ENCODE measurements at places on chromosomes 7 and 10.
A peak's percentile ranks its signal among the peaks of the same experiment; 100 is the strongest.

DNA sequence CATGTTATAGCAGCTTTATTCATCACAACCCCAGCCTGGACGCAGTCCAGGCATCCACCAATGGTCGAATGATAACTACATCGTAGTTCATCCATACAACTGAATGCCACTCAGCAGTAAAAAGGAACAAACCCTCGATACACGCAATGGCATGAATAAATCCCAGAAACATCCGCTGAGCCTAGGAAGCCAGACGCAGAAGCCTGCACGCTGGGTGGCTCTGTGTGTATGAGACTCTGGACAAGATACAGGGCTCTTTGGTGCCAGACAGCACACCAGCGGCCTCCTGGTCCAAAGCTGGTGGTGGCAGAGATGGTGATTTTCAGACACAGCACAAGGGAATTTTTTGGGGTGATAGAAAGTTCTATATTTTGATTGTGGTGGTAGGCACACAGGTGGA is 10.0 kb upstream of the CRYGN start:
- DNase-seq, result no peak

DNA sequence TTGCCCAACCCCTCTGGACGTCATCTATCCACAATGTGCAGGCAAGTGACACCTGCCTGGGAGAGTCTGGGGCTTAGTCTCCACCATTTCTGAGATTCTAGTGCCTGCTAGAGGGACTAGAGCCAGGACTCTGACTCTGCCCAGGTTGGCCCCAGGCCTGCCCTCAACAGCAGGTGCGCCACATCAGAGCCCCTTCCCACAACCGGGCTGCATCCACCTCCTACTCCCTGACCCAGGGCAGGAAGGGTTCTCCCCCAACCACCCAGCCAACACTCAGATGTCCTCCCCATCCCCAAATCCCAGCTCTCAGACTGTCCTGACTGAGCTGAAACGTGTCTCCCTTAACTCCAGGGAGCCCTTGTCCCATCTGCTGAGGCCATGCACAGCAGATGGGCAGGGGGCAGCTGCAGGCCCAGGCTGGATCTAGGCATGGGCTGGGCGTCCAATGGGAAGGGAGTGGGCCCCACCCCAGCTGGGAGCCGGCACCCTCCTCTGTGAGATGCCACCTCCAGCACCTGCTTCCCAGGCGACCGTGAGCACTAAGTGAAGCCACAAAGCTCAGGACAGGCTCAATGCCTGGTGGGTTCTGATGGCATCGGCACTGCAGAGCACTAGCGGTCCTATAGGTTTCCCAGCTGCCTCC is 49.2 kb downstream of the RASGEF1A start:
- DNase-seq, result no peak

GRCh38 chr7:139702811-139703486 is 74.8 kb downstream of the HIPK2 start:
- DNase-seq, result no peak

DNA sequence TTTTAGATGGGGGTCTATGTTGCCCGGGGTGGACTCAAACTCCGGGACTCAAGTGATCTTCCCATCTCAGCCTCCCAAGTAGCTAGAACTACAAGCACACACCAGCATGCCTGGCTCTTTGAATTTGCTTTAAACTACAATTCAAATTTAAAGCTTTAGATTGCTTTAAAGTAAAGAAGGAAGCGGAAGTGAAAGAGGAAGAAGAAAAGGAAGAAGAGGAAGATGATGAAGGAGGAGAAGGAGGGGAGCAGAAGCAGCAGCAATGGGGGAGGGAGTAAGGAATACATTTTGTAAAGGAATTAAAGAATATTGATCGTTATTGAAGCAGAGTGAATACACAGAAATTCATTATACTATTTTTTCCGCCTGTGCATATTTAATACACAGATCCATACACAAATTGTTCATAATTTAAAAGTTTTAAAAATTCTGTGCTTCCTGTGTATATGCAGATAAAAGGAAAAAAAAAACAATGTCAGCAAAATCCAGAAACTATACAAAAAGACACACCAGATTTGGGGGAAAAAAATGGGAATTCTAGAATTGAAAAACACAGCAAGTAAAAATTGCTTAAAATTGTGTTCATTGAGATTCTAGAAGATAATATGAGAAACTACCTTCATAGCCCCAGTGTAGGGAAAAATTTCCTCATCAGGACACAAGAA is 60.8 kb upstream of the KCNMA1 start:
- no peak for DNase-seq

DNA sequence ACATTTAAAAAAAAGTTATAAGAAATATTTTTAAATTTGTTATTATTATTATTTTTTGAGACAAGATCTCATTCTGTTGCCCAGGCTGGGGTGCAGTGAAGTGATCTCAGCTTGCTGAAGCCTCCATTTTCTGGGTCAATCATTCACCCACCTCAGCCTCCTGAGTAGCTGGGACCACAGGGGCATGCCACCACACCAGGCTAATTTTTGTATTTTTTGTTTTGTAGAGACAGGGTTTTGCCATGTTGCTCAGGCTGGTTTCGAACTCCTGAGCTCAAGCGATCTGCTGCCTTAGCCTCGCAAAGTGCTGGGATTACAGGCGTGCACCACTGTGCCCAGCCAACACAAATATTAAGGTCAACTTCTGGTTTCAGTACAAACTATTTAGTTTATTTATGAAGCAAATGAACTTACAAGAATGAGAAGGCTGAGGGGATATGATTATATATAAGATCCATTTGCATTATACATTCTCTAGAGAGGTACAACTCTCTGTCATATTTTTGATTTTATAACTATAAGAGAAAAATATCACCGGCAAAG is 45.9 kb upstream of the FAM133B start:
- no peak for DNase-seq

DNA sequence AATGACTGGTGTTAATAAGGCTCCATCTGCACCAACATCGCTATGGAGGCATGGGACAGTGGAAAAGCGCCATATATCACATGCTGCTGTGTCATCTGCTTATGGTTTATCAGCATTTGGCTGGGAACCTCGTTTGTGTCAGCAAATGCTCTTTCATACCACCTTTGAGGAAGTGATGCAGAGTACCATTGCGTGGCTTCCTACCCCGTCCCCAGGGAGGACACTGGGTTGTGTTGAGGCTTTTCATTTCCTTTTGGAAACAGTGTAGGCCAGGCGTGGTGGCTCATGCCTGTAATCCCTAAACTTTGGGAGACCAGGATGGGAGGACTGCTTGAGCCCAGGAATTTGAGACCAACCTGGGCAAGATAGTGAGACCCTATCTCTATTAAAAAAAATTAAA is 6.8 kb downstream of the TACR2 start:
- DNase-seq, result peak; percentile 52

- no peak for DNase-seq
Observed at GRCh38 chr7:148332191-148333186, 258.1 kb upstream of the C7orf33 start.

GRCh38 chr10:35909121-35909720 is 267.1 kb upstream of the FZD8 start:
- DNase-seq, result no peak

GRCh38 chr10:78218798-78219490 is 185.3 kb downstream of the RPS24 start:
- no peak for DNase-seq

GRCh38 chr10:73522263-73522662 is 26.4 kb upstream of the PPP3CB start:
- no peak for DNase-seq

GRCh38 chr7:151080067-151080521 is 515 bp downstream of the FASTK start:
- DNase-seq, result no peak

DNA sequence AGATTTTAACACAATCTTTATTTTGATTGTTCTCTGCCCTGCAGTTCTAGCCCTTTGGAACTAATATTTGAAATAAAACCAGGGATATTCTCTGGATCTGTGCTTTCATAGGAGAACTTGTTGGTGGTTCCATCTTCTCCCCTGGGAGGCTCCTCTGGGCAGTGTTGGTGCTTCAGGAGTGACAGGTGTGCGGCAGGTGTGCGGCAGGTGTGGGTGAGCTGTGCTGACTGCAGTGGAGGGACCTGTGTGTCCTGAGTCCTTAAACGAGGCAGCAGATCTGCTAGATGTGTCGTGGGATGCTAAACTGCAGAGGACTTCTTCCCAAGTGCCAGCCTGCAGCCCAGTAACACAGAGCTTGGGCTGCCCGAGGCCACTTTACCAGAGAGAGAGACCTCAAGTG is 98.4 kb downstream of the LYZL1 start:
- DNase-seq, result no peak

DNA sequence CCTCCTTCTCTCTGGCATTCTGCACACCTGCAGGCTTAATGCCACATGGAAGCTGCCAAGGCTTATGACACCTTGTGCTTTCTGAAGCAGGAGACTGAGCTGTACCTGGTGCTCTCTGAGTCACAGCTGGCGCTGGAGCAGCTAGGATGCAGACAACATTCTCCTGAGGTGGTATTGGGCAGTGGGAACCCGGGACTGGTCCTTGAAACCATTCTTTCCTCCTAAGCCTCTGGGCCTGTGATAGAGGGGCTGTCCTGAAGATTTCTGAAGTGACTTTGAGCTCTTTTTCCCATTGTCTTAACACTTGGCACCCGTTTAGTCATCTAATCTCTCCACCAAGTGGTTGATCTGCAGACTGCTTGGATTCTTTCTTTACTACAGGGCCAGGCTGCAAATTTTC is 508.4 kb downstream of the TFEC start:
- no peak for DNase-seq

DNA sequence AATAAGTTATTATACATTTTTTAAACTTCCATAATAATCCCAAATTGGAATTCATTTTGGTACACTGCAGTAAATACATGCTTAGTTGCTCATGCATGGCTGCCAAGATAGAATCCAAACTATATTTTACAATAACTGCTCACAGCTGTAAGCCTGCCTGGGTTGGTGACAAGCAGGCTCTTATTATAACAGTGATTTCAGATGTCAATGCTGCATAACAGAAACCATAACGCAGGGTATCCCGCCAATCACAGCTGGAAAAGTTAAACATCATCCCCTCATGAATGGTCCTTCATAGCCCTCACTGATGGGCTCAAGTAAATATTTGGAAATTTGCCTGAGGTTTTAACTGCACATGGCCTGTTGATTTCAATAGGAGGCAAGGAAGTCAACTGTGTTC is 149.8 kb downstream of the AMPH start:
- no peak for DNase-seq

- DNase-seq, result no peak
Observed at GRCh38 chr10:76415554-76415953, 984.1 kb downstream of the LRMDA start.

DNA sequence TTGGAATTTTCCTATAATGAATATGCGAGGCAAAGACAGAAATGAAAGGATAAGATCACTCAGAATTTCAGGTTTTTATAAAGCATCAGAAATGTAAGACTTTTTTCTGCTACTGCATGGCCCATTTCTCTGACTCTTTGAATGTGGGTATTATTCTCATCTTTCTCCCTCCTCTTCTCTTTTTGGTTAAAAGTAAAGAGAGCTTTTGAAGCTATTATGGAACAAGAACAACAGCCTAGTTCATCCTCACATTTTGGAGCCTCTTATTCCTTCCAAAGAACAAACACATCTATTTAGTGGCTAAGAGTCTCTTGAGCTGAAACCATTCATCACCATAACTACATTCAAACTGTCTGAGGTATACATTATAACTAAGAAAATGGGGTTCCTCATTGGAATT is 19.4 kb upstream of the ATRNL1 start:
- no peak for DNase-seq

DNA sequence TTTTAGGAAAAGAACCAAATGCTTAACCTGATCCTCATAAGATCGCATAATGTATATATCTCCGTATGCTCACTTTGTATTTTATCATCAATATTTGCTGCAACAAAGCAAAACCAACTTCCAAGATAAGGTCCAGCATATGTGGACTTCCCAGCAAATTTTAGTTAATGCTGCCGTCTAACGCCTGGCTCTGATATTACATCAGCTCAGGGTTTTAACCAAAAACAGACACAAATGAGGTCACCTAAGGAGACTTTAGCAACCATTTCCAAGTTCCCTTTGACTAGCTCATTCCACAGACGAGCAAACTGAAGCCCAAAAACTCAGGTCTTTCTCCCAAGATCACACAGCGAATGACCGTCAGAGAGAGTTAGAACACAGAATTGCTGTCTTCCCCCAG is 59.4 kb upstream of the UCN3 start:
- DNase-seq, result no peak

DNA sequence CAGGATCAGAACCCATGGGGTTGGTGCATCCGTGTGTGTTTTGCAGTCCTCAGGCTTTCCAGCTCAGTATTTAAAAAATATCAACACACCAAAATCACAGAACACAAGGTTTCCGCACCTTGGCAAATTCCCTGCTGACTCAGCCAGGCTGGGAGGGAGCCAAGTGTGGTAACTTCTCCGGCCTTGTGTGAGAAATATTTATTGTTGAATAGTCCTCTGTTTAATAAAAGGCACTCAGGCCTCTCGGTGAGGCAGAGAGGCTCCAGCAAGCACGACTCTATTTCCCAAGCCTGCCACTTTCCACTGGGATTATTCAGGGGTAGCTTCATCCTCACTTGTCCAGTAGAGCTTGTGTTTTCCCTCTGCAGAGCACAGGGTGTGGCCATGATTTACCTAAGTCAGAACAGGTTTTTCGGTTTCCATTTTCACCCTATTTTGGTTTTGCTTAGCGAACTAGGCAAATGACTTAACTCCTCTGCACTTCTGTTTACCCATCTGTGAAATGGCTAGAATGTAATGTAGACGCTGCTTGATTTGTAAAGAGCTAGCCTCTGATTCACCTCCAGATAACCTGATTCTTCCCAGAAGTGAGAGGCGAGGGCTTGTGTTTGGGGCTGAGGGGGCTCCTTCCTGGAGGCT is 13.0 kb upstream of the CHST15 start:
- no peak for DNase-seq

DNA sequence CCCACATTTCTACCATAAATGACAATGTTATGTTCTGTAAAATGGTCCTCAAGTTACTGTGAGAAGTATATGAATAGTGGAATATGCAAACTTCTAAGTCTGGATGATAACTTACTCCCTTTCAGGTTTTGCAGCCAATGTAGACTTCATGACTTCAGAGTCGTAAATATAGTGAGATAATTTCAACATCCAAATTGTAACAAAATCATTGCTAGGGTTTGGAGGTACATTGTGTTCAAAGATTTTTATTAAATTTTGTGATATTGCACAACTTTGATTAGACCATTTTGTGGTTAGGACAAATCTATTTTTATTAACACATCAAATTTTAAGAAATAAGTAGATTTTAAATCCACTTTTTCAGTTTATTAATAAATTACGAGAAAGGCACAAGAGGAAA is 270.3 kb downstream of the RNLS start:
- no peak for DNase-seq

- no peak for DNase-seq
Observed at GRCh38 chr7:82745820-82746219, 302.2 kb upstream of the CACNA2D1 start.

DNA sequence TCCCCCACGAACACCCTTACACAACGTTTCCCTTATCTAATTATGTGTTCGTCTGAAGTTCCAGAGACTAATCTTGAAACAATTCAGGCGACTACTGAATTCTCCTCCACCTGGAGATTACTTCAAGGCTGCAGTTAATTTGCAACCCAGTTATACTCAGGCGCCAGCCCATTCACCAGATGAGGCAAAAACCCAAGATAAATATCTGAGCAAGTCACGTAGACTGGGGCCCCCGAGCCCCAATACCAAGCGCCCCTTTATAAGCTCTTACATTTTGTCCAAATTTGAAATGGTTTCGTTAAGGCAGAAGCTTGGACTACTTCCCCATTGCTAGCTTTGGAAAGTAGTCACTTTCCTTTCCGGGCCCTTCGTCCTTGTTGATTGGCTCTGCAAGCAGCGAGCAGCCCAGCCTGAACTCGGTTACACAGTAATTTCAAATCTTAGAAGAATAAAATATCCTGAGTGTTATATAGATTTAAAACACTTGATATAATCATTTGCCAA is 1.2 kb downstream of the TPK1 start:
- DNase-seq, result no peak
